Muscle of leg (tissue), 16 donors: ENCODE measurements at places on chromosomes 6 and 20. TPM values are rescaled to one million over a fixed set of nuclear protein-coding genes. Genes with fewer than 3 reads are reported as not detected.
A peak's percentile ranks its signal among the peaks of the same experiment; 100 is the strongest.

The TCP11 gene
- total RNA-seq: 0.44 TPM

The HLA-DPA1 gene
- total RNA-seq: 18.6 TPM

The THBD gene
- total RNA-seq: 5.1 TPM

DNA sequence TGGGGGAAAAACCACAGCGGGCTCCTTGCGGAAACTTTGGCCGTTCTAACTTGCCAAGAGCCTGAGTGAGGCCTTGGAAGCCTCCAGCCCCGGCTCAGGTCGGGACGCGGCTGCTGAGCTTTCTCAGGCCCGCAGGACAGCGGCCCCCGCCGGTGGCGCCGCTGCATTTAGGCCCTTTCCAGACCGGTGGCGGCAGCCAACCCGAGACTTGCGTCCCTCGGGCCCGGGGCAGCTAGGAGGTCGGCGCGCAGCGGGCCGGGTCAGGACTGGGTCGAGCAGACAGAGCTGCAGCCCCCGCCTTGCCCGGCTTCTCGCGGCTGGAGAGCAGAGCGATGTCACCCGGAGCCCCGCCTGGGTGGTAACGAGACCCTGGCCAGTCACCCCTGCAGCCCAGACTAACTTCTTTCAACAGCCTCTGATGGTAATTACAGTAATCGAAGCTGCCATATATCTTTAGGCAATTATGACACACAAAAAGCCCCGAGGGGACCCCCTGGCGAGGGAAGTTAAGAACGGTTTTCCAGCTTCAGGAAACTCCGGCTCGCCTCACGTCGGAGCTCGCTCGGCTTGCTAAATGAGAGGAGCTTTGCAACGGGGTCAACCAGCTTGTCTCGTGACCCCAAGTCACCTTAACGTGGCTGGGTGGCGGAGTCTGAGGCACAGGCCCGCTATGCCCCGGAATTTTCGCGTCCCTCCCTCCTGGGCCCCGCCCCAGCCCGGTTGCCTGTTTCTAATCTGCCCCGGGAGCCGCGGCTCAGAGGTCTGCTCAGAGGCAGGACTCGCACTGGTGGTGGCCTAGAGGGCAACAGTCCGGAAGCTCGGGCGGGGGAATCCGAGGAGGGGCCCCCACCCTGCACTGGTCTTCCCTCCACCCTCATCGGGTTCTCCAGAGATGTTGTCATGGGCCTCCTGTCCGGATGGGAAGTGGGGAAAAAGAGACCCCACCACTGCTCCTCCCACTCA, 3.0 kb downstream of the NR2E1 start:
- DNase-seq: peak; percentile 49

DNA sequence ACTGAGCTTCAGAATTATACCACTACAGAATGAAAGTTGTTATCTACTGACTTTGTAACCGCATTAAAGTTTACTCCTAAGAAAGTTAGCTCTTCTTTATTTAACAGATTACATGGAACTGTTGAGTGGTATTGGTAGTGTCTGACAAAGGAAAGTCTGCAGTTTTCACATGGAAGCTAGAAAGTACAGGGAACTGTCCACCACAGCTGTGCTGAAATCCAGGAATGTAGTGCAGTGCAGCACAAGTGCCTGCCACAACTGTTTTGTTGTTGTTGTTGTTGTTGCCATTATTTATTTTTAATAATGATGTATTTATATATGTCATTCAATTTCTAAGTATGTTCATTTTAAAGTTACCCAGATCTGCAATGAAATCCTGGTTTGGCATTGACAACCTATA, 464.9 kb downstream of the TBC1D32 start:
- DNase-seq: peak; percentile 25
